Ovary (tissue), 10 donors: ENCODE measurements at places on chromosomes 16 and 17. TPM values are rescaled to one million over a fixed set of nuclear protein-coding genes. Genes with fewer than 3 reads are reported as not detected.

CDH11 gene
- 548 TPM for total RNA-seq

KRT9 gene
- total RNA-seq, result not detected

IL4R gene
- 11.3 TPM for total RNA-seq

P2RX1 gene
- total RNA-seq, result 1.2 TPM

HID1 gene
- total RNA-seq, result 10.3 TPM

ALOX12B gene
- not detected for total RNA-seq

CD300LF gene
- 3.9 TPM for total RNA-seq

CORO7 gene
- 29.5 TPM for total RNA-seq

GRIN2A gene
- 5.4 TPM for total RNA-seq

DPEP3 gene
- total RNA-seq, result not detected

NOTUM gene
- not detected for total RNA-seq

KRTAP2-2 gene
- not detected for total RNA-seq

KLHL10 gene
- total RNA-seq, result 0.23 TPM

GNAO1 gene
- total RNA-seq, result 5.6 TPM

HOXB7 gene
- total RNA-seq, result 2.9 TPM

CSH1 gene
- not detected for total RNA-seq

PRSS21 gene
- 9.3 TPM for total RNA-seq

LDHD gene
- total RNA-seq, result 21.0 TPM

PIK3R5 gene
- 4.6 TPM for total RNA-seq

CACNG4 gene
- total RNA-seq, result 0.22 TPM

RNF43 gene
- total RNA-seq, result 1.3 TPM

GAN gene
- 5.2 TPM for total RNA-seq

CHST4 gene
- total RNA-seq, result 4.0 TPM

PRCD gene
- total RNA-seq, result 2.8 TPM

ITGB3 gene
- 2.6 TPM for total RNA-seq

TRAF4 gene
- 12.9 TPM for total RNA-seq

POLR3K gene
- total RNA-seq, result 3.7 TPM

CNGB1 gene
- 0.11 TPM for total RNA-seq

TMEM238L gene
- total RNA-seq, result not detected

GPRC5B gene
- total RNA-seq, result 74.8 TPM

TMEM92 gene
- total RNA-seq, result 0.34 TPM

MYH2 gene
- not detected for total RNA-seq

CD300LB gene
- total RNA-seq, result 0.27 TPM

TMEM114 gene
- total RNA-seq, result not detected

HBA1 gene
- total RNA-seq, result 206 TPM

OTOP2 gene
- not detected for total RNA-seq

CTRB2 gene
- total RNA-seq, result 2.8 TPM

VAT1L gene
- 0.57 TPM for total RNA-seq

OR4D1 gene
- total RNA-seq, result not detected

SPATA22 gene
- total RNA-seq, result 0.89 TPM

CRISPLD2 gene
- total RNA-seq, result 111 TPM

CA7 gene
- total RNA-seq, result not detected

NTN1 gene
- 2.1 TPM for total RNA-seq

CEP20 gene
- total RNA-seq, result 23.4 TPM
